Activated CD4-positive, alpha-beta T cell treated with anti-CD3 and anti-CD28 coated beads, Interleukin-2, amount 10 ng/mL, durations not matched to agents 7 days and 5 days (primary cell): ENCODE measurements at places on chromosomes 12 and 14. TPM values are rescaled to one million over a fixed set of nuclear protein-coding genes. Genes with fewer than 3 reads are reported as not detected.

DNA sequence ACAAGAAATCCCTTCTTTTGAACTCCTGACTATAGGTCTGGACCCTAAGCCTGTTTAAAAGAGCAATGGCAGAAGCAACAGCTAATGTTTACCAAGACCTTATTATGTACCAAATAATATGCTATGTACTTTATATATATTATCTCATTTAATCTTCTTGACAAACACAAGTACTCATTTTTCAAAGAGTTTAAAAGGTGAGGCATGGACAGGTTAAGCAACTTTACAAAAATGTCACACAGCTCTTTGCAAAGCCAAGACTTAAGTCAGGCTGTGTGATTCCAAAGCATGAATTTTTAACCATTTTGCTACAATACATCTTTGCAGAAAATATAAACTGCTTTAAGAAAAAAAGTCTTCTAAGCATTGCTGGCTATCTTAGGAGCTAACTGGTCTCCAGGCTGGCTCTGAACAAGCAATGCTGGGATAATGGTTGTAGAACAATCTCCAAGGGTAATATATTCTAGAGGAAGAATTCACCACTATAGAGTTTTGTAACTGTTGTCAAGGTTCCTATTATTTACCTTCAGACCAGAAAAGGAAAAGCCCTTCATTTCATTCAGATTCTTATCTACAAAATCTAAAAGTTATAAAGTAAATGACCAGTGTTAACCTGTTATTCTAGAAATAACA is 22.1 kb downstream of the SYNJ2BP start:
- H3K27ac ChIP-seq, result no peak overlapping the region
- no peaks in the 10 kb centered on the region for H3K27me3 ChIP-seq
- no peaks in the 10 kb centered on the region for H3K4me1 ChIP-seq

DNA sequence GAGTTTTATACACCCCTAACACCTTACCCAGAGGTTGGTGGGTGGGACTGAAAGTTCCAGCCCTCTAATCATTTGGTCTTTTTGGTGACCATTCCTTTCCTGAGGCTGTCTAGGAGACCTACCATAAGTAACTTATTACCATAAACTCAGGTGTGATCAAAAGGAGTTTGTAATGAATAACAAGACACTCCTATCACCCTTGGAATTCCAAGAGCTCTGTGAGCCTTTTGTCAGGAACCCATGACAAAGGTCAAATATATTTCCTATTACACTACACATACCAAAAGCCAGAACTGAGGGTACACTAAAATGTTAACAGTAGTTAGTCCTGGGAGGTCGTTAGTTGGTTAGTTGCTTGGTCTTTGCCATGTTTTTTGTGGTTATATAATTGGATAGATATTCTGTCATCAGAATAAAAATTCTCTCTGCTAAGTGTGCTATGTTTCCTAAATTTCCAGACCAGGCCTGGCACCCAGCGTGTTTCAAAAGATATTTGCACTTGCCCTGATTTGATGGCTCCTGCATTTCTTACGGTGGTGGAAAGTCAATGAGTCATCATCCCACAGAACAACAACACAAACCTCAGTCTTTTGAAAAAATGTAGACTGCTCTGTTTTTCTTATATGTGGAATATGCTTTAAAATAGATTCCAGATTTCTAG is 27.0 kb upstream of the AKAP5 start:
- H3K4me3 ChIP-seq, result no peak overlapping the region
- peaks cover 44% of the 10 kb centered on the region for H3K36me3 ChIP-seq
- H3K27ac ChIP-seq, result peak overlapping the region; percentile 46

Gene ZNF891
- total RNA-seq, result 2.7 TPM

Gene SERPINA12
- total RNA-seq, result not detected

GRCh38 chr14:81105378-81105777 is 115.4 kb downstream of the GTF2A1 start:
- no peak overlapping the region for H3K4me3 ChIP-seq
- no peaks in the 10 kb centered on the region for H3K4me1 ChIP-seq
- no peaks in the 10 kb centered on the region for H3K36me3 ChIP-seq

Gene RALGAPA1
- 35.6 TPM for total RNA-seq

DNA sequence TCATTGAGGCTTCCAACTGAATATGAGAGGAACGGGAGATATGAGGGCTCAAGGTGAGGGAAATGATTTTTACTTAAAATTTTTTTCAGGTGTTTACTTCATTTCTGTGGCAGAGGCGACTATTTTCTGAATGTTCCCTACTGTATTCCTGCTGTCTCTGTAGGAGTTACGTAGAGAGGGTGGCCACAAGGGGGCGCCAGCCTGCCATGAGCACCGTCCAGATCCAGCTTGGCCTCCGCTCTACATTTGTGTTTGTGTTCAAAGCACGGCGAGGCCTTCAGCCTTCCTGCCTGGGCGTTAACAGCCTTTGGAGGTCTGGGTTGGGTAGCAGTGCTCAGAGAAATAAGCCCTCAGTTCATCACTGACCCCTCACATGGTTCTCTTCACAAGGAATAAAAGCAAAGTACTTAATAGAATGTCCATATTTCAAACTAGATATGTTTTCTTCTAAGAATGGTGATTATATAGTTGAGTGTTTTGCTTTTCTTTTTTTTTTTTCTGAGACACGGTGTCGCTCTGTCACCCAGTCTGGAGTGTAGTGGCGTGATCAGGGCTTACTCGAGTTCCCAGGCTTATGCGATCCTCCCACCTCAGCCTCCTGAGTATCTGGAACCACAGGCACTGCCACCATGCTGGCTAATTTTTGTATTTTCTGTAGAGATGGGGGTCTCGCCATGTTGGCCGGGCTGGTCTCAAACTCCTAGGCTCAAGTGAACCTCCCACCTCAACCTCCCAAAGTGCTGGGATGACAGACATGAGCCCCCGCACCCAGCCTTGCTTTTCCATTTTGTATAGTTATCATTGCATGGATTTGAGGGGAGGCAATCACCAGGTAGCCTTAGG is 22.3 kb downstream of the CKB start:
- no peak overlapping the region for H3K4me3 ChIP-seq
- peaks cover 7% of the 10 kb centered on the region for H3K4me1 ChIP-seq
- H3K27me3 ChIP-seq, result no peaks in the 10 kb centered on the region
- peak; percentile 81 for DNase-seq
- H3K27ac ChIP-seq, result peak overlapping the region; percentile 25

Gene TCL1B
- total RNA-seq, result not detected
